ENCODE measurements at places on chromosomes 12 and 14. TPM values are rescaled to one million over a fixed set of nuclear protein-coding genes. Genes with fewer than 3 reads are reported as not detected.

Gene TMEM119
- total RNA-seq: 2.3 TPM

- no peak for ATAC-seq
Measured at GRCh38 chr12:6782850-6783566, 6.3 kb upstream of the CD4 start.

DNA sequence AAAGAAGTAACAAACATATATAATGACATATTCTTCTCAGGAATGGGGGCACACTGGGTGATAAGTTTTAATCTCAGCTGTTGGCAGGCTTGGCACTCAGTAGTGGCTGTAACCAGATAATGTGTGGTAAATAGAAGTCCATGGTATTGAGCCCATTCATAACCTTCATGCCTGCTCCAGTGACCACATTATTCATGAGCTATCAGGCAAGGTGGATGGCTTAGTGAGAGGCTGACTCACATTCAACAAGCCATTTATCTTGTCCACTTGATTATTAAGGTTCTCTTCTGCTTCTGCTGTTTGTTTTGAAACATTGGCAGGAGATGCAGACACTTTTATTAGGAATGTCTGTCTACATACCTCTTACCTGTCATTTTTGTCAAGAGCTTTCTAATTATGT lies 950.4 kb upstream of the LRFN5 start:
- ATAC-seq: no peak

Gene TAS2R8
- total RNA-seq: not detected

Gene BATF
- total RNA-seq: 2.6 TPM

GRCh38 chr14:101184572-101184971 lies 281.1 kb upstream of the RTL1 start:
- no peak for ATAC-seq

Gene AICDA
- total RNA-seq: not detected

DNA sequence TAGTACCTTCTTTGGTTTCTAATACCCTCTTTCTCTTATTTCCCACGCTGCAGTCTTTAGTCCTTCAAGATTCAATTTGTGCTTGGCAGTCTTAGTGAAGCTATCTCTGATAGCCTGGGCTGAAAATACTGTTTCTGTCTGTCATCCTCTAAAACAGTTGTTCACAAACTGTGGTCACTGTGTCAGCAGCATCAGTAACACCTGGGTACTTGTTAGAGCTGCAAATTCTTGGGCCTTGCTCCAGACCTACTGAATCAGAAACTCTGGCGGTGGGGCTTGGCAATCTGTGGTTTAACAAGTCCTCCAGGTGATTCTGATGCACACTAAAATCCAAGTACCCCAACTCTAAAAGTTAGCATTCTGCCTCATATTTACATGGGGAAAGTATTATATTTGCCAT lies 217.5 kb upstream of the SEL1L start:
- ATAC-seq: no peak

- ATAC-seq: no peak
Measured at GRCh38 chr12:127381043-127381668, 885.8 kb upstream of the TMEM132C start.

DNA sequence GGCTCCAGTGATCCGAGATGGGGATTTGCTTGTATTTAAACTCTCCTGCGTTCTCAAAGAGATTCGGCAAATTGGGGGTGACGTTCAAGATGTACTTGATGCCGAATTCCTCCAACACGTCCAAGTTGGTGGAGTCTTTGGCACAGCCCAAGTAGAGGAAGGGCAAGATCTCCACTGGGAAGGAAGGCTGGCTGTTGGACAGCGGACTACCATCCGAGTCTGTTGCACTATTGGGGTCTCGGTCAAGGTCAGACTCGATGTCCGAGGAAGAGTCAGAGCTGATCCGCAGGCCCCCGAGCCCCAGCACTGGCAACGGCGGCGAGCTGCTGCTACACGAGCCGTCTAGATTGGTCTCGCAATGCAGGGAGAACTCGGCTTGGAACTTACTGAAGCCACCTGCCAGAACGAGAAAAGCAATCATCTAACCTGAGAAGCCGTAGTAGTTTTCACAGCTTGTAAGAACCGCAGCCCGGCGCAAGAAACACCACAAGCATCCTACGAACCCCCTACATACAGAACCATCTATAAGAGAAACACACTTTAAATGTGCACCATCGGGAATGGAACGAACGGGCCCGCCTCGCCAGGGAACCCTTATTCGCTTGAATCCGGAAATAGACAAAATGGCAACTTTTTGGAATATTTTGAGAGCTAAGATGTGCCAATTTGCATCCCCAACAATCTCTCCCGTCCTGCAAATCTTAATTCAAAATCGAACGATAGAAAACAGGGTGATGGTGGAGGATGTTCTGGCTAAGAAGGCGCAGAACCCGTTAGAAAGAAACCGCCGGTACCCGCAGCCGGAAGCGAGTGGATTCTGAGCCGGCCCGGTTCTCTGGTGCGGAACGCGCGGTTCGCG lies 1.4 kb downstream of the DUSP6 start:
- ATAC-seq: no peak

Gene ASPG
- total RNA-seq: not detected

Gene KRT74
- not detected for total RNA-seq

GRCh38 chr14:102899516-102899900 lies 23.0 kb upstream of the AMN start:
- ATAC-seq: no peak

- no peak for ATAC-seq
Measured at GRCh38 chr12:24796876-24797275, 152.0 kb downstream of the BCAT1 start.

DNA sequence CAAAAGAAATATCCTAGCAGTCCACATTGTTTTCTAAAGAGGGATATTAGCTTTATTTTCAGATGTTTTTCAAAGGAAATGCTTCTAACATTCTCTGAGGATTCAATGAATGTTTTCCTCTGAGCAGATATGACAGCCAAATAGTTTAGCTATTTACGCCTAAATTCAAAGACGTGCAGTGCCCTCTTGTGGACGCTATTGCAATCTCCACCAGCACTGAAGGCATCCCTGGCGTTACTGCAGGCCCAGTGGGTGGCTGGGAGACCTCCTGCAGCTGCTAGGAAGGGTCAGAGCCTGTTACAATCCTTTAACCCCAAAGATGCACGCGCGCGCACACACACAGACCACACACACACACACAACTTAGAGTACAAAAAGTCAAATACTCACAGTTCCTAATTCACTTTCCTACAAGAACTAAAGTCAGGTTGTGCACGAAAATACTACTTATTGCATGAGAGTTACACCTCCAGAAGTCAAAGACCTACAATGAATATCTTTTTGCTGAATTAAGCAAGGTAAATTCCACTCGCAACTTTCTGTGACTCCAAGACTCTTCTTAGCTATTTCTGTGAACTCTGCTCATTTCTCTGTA lies 589.3 kb upstream of the TMEM132C start:
- no peak for ATAC-seq

Gene TTC6
- total RNA-seq: 0.31 TPM

Gene ACTR10
- total RNA-seq: 45.1 TPM

Gene VWF
- total RNA-seq: 261 TPM

DNA sequence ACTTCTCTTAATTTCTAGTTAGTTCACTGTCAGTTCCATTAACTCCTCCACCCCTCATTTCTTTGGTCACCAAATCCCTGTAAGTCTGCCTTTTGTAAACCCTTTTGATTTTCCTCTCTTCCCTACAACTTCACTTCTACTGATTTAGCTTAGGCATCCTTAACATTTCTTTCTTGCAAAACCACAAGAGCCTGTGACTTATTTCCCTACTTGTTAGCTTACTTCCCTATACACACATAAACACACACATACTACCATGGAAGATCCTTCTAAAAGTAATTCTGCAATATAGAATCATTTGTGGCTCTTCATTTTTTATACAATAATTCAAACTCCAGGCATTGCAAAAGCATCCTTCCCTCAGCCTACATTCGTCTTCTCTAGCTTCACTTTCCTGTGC lies 494.3 kb upstream of the USP15 start:
- ATAC-seq: no peak

GRCh38 chr12:13661005-13661887 lies 320.2 kb downstream of the GRIN2B start:
- ATAC-seq: peak; percentile 69

GRCh38 chr12:807041-807735 lies 54.8 kb downstream of the WNK1 start:
- ATAC-seq: no peak

Gene KCNJ8
- total RNA-seq: 32.2 TPM

GRCh38 chr12:3292677-3293412 lies 198.2 kb upstream of the PRMT8 start:
- no peak for ATAC-seq

Gene RNF212B
- total RNA-seq: not detected

- ATAC-seq: no peak
Measured at GRCh38 chr12:12613344-12613743, 1.7 kb downstream of the CREBL2 start.

DNA sequence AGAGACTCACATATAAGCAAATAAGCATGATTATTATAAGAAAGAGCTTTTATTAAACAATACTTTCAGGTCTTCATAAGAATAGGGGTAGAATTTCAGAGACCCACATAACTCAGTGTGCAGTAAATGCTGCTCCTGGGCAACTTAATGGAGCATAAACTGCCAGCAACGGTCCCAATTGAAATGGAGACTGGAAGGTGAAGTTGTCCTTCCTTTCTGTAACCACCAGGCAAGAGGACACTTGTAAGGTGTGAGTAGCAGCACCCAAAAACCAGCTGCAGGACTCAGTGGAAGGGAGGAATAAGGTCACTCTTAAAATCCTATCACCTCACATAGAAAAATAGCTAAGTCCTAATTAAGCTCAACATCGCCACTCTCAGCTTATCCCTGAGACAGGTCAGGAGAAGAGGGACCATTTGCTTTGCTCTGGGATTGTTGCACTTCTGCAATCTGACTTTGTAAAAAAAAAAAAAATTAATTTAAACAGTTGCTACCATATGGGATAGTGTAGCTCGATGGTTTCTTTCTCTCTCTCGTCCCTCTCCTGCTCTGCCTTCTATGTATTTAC lies 22.7 kb upstream of the LTA4H start:
- ATAC-seq: no peak

GRCh38 chr12:20493934-20494333 lies 125.6 kb downstream of the PDE3A start:
- ATAC-seq: no peak

Gene CCDC184
- total RNA-seq: 0.13 TPM

Gene ZC3H10
- 7.4 TPM for total RNA-seq

Gene KRT85
- total RNA-seq: not detected

GRCh38 chr12:50458606-50459005 lies 46.2 kb upstream of the DIP2B start:
- ATAC-seq: no peak

Data from gastroesophageal sphincter (tissue), 4 donors.